Type B pancreatic cell (in vitro differentiated cells): ENCODE measurements at places on chromosomes 1 and 21. TPM values are rescaled to one million over a fixed set of nuclear protein-coding genes. Genes with fewer than 3 reads are reported as not detected.

ZNF683 gene
- not detected in 2 replicates for total RNA-seq

CELA2B gene
- total RNA-seq: not detected in 2 replicates

GRCh38 chr1:100629391-100629790 is 90.2 kb upstream of the VCAM1 start:
- peaks cover 11% of the 10 kb centered on the region for H3K4me1 ChIP-seq
- no peak overlapping the region for H3K4me3 ChIP-seq
- no peak for DNase-seq

DNA sequence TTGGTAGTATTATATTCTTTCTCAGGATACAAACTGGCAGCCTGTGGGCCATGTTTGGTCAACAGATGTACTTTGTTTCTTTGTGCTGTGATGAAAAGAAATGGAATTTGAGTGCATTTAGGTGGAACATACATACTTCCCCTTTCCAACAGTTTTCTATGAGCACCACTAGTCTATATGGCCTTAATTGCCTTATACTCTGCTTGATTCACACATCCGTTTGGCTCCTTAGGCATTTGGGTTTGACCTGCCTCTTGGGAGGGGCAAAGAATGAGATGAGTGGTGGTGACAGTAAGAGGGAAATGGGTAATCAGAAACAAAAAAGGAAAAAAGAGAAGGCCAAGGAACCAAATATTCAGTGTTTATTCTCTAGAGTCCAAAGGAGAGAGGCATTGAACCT is 17.0 kb downstream of the CFAP126 start:
- H3K36me3 ChIP-seq: peaks cover 9% of the 10 kb centered on the region
- H3K27ac ChIP-seq: no peak overlapping the region
- no peaks in the 10 kb centered on the region for H3K27me3 ChIP-seq
- H3K4me3 ChIP-seq: no peak overlapping the region

GRCh38 chr1:198880397-198880796 is 241.6 kb downstream of the PTPRC start:
- peaks cover 28% of the 10 kb centered on the region for H3K36me3 ChIP-seq
- no peaks in the 10 kb centered on the region for H3K27me3 ChIP-seq
- DNase-seq: no peak
- H3K27ac ChIP-seq: no peak overlapping the region
- peaks cover 9% of the 10 kb centered on the region for H3K4me1 ChIP-seq
- no peak overlapping the region for H3K4me3 ChIP-seq

DNA sequence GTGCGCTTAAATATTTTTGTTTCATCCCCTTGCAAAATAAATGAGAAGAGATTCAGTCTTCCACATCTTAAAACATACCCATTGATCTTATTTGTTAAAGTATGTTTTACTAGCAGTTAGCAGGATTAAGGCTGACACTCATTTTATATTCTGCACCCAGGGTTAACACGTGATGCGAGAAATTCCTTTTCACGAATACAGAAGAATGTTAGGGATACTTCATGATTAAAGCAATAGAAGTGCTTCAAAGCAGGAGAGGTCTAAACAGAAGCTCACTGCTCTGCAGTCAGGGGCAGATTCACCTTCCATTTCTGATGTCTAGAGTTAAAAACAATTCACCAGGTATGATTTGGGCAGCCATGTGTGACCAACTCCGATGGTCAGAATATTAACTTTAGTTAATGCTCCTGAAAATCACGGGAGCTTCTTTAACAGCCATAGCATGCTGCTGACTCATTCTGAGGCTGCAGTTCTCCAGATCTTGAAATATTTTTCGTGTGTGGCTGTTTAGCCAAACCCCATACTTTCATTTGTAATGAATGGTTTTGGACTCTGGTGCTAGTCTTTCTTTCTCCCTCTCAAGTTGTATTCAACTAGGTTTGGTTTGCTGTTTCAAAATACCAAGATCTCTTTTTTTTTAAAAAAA is 19.7 kb downstream of the BCAR3 start:
- H3K36me3 ChIP-seq: peaks cover 41% of the 10 kb centered on the region
- peak overlapping the region; percentile 93 for H3K27ac ChIP-seq
- H3K4me3 ChIP-seq: peak overlapping the region; percentile 69
- H3K27me3 ChIP-seq: no peaks in the 10 kb centered on the region
- DNase-seq: no peak
- H3K4me1 ChIP-seq: peaks cover 48% of the 10 kb centered on the region

DNA sequence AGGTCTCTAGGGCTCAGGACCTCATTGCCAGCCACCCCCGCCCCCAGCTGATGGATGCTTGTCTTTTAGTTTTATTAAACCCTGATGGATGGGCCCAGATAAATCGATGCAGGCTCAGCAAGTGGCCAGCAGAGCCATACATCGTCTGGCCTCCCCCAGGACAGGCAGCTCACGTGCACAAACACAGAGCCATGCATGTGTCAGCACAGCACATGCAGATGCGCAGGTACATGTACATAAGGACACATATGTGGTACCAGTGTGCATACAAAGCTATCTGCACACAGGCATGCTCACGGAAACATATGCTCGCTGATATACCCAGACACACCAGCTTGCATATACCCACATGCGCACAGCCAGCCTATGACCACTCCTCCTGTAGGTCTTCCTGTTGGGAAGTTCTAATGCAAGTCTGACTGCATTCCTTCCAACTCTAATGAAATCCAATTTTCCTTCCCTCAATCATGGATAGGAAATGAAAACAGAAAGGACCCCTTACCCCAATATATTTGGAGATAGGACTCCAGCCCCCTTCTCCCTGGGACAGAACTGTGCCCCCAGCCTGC is 897 bp downstream of the COL16A1 start:
- no peaks in the 10 kb centered on the region for H3K36me3 ChIP-seq
- H3K27me3 ChIP-seq: peaks cover 20% of the 10 kb centered on the region

DNA sequence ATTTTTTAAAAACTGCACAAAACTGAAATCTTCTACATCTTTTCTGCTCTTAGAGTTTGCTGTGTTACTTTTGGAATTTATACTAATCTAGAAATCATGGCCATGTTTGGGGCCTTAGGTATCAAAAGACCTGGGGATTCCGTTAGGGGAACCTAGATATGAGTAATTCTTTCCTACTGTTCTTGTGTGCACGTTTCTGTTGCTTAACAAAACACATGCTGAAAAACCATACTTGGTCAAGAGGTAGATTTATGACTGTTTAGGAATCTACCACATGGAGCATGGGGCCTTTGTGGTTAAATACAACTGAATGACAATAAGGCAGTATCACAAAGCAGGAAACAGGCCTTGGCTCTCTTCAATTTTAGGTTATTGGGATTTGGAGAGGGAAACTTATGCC is 291.9 kb upstream of the USP25 start:
- peaks cover 22% of the 10 kb centered on the region for H3K4me1 ChIP-seq
- H3K27ac ChIP-seq: no peak overlapping the region
- no peak for DNase-seq
- no peak overlapping the region for H3K4me3 ChIP-seq
- no peaks in the 10 kb centered on the region for H3K27me3 ChIP-seq

GRCh38 chr1:7831458-7831857 is 21.4 kb downstream of the UTS2 start:
- no peak overlapping the region for H3K27ac ChIP-seq
- peaks cover 6% of the 10 kb centered on the region for H3K36me3 ChIP-seq
- H3K4me3 ChIP-seq: no peak overlapping the region
- no peak for DNase-seq

DNA sequence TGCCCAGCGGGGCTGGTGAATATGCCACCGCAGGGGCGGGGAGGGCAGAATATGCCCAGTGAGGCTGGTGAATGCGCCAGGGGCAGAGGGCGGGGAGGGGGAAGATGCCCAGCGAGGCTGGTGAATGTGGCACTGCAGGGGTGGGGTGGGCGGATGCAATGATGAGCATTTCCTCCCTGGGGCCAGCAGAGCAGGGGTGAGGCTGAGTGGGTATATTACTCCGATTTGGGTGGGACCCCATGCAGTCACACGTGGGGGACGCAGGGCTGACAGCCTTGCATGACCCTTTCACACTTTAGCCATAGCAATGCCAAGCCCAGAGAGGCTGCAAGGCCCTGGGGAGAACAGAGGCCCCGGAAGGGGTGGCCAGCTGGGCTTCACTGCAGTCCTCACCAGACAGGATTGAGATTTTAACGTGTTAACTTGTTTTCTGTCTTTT is 9.3 kb upstream of the SLX9 start:
- no peak for DNase-seq
- peaks cover 3% of the 10 kb centered on the region for H3K4me1 ChIP-seq
- H3K4me3 ChIP-seq: peak overlapping the region; percentile 49
- H3K27ac ChIP-seq: no peak overlapping the region

GRCh38 chr1:68204977-68205630 is 27.2 kb downstream of the WLS start:
- peak overlapping the region; percentile 3 for H3K27ac ChIP-seq
- H3K4me1 ChIP-seq: peaks cover 67% of the 10 kb centered on the region
- no peak overlapping the region for H3K4me3 ChIP-seq
- DNase-seq: no peak

DNA sequence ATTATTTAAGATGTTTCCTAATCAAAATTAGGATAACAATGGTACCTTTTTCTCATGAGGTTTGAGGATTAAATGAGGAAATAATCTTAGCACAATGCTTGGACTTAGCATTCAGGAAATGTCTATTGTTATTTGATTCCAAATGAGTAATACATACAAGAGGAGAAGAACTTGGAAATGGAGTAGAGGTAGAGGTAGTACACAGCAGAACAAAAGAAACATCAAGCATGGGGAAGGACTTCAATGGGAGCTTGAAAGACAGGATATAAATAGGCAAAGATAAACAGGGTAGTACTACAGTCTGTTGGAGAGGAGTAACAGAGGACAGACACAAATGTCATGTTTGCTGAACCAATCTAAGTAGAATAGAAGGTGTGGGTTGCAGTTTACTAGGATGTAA is 59.5 kb upstream of the RGS2 start:
- H3K27me3 ChIP-seq: no peaks in the 10 kb centered on the region
- no peak overlapping the region for H3K27ac ChIP-seq
- no peaks in the 10 kb centered on the region for H3K36me3 ChIP-seq
- no peaks in the 10 kb centered on the region for H3K4me1 ChIP-seq
- no peak overlapping the region for H3K4me3 ChIP-seq

DNA sequence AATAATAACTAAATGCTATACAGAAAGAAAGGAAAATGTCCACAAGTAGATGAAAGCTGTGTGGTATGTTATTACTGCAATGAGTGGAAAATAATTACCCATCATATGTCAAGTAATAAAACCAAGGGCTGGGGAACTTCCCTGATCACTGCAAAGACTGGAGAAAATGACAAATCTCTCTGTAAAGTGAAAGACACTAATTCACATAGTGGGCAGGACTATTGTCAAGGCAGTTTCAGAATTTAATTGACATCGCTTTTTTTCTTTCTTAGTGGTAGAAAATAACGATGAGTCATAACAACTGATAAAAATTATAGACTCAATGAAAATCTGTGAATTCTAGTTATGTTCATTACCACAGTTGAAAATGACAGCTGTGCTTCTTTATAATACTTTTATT is 153.7 kb upstream of the ST6GALNAC5 start:
- H3K4me1 ChIP-seq: no peaks in the 10 kb centered on the region
- no peak overlapping the region for H3K27ac ChIP-seq
- no peaks in the 10 kb centered on the region for H3K36me3 ChIP-seq
- peaks cover 4% of the 10 kb centered on the region for H3K27me3 ChIP-seq
- DNase-seq: no peak
